ENCODE measurements at places on chromosomes 5 and 9. TPM values are rescaled to one million over a fixed set of nuclear protein-coding genes. Genes with fewer than 3 reads are reported as not detected.

- no peak for DNase-seq
These were observed 528.8 kb upstream of the PTGER4 start for GRCh38 chr5:40150896-40151295.

The SPZ1 gene
- not detected for total RNA-seq

DNA sequence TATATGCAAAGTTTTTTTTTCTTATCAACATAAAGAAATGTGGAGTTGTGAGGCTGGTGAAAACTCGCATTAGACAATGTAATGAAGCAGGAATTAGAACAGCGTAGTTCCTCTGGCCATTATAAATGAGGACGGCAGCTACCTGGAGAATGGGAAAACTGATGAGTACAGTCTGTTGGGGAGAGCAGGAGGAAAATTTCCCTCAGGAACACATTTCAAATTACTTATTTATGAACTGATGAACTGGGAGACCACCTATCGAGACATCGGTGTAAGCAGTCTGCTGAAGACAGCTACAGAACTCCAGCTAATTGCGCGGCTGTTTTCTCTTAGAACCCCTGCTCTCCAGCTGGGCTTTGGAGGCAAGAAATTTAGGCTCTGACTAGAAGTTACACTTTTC is 343.9 kb upstream of the CLINT1 start:
- DNase-seq: no peak

DNA sequence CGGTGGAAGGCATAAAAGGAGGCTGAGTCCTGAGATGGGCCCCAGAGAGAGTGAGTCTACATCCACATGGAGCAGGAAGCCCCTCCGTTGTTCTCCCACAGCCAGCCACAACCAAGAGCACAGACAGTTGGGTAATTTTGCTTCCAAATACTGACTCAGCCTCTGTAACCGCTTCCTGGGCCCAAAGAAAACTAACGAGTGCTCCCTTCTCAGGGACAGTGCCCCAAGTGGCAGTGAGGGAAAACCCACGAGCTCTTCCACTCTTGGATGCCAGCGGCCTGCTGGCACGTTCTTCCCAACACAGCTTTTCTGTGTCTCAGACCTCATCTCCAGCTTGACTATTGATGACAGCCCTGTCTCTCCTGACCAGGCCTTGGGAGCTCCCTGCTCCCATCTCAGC is 207.6 kb downstream of the FSTL4 start:
- no peak for DNase-seq

DNA sequence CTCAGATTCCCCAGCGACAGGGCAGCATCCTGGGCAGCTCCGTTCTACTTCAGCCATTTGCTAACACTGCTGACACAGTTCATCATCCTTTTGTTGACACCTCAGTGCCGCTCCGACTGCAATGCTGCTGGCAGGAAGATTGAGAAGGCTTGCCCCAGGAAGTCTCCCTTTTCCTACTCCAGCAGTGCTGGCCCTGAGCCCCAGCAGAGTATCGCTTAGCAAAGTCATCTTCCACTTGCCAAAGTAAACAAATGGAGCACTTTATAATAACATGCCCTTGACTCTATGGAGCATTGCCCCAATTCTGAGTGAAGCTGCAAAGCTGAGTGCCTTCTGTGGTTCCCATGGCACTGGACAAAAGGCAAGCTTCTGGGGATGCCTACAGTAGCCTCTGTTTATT is 32.2 kb downstream of the PRLR start:
- no peak for DNase-seq

DNA sequence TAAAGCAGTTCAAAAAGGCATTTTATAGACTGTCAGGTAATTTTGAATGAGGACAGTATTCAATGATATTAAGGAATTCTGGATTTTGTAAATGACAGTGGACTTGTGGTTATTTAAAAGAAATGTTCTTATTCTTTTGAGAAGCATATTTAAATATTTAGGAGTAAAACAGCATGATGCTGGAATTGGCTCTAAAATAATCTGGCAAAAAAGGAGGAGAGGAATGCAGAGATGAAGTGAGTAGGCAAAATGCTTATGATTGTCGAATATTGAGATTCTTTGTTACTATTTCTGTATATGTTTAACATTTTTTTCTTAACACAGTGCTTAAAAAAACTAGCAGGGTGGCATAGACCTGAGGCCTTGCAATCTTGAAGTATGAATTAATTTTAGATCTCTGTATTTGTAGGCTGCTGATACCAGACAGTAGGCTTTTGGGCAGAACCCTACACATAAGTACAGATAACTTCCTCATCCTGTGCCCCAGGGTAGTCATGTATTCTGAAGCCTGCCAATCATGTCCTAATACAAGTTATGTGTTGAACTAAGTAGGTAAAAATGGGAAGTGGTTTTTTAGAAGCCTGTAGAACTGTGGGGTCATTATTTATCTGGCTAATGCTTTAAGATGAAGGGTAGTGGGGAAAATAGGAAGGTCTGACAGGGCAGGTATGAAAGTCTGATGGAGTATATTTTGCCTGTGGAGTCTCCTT is 9.4 kb downstream of the CD180 start:
- no peak for DNase-seq

GRCh38 chr5:32163785-32164184 is 10.3 kb downstream of the GOLPH3 start:
- DNase-seq: no peak

All from PC-9 (cell line).